Endothelial cell (in vitro differentiated cells): ENCODE measurements at places on chromosomes 6 and 20.

GRCh38 chr6:5517796-5518195, 256.5 kb downstream of the FARS2 start:
- no peak for DNase-seq

DNA sequence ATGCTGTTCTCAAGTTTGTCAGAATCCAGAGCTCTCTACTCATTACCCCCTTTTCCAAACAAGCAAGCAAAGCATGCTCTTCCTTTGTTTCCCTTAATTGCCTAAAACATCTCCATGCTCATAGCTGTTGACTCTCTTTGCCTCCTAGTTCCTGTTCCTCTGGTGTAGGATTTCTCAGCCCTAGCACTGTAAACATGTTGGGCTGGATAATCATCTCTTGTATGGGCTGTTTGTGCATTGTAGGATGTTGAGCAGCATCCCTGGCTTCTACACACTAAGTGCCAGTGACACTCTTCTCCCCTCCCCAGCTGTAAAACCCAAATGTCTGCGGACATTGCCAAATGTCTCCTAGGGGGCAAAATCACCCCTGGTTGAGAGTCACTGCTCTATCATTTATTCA, 14.0 kb downstream of the PPARD start:
- DNase-seq: no peak

DNA sequence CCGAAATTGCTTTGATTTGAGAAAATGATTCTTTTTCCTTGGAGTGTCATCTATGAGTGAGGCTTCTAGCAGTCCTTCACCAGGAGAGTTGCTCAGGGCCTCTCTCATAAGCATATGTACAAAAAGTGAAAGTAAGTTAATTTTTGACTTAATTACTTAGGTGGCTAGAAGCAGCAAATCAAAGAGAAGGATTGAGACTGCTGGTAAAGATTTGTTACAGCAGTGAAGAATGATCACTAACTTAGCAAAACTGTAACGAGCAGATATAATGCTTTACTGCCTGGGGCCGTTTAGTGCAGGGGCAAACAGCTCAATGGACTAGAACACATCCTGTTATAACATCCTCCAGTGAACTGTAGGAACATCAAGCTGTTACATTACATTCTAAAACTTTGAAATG, 167.8 kb upstream of the RIPOR2 start:
- DNase-seq: no peak

DNA sequence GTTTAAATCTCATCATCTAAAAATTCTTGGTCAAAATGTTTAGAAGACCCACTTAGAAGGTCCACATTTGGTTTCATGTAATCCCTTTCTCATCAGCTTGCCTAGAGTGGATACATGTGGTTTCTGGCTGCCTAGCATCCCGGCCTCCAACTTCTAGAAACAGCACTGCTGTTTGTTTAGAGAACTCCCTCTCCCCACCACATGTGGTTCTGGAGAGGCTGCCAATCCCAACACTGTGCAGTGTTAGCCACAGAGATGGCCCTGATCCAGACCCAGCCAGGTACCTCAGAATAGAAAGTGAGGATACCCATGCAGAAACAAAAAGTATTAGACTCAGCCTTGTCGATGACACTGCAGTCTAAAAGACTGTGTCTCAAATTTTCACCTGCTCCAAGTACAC, 241.8 kb downstream of the BCKDHB start:
- no peak for DNase-seq

- no peak for DNase-seq
Measured at GRCh38 chr20:43778375-43778774, 51.6 kb upstream of the GTSF1L start.

DNA sequence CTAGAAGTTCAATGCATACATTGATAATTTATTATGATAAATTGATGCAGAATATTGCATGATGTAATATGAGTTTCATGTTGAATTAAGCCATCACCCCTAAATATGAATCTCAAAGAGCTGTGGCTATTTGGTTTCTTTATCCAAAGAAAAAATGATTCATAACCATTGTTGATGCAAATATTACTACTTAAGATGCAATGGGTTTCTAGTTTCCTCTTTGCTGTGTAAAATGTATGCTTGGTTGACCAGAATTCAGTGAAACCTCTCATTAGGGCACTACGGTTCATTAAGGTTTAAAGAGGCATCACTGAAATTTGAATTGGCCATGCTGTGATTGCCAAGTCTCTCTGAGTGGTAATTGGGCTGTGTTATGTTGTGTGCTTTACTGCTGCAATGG, 492.5 kb upstream of the FLRT3 start:
- no peak for DNase-seq

DNA sequence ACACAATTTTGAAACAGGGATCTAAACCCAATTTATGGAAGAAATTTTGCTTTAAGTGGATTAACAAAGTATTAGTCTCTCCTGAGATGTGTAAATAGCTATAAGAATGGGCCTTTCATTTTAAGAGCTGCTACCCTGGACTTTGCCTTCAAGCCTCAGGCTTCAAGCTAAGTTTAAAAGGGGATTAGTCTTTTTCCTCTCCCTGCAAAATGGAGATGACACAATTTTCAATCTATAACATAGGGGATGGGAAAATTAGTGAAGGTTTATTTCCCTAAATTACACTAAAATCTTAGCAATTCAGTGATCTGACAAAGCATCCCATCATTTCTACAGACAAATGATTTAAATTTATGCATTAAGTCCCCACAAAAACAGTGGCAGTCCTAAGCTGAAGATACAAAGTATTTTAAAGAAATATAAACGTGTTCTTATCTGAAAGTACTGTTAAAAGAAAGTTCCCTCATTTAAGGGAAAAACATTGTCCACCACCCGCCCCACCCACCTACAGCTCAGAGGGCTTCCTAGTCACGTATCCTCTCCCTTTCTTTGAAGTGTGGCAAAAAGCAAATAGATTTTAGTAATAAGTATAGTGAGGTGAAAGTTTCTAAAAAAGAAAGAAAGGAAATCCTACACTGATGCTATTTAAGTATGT, 14.5 kb downstream of the ARHGAP18 start:
- DNase-seq: no peak

DNA sequence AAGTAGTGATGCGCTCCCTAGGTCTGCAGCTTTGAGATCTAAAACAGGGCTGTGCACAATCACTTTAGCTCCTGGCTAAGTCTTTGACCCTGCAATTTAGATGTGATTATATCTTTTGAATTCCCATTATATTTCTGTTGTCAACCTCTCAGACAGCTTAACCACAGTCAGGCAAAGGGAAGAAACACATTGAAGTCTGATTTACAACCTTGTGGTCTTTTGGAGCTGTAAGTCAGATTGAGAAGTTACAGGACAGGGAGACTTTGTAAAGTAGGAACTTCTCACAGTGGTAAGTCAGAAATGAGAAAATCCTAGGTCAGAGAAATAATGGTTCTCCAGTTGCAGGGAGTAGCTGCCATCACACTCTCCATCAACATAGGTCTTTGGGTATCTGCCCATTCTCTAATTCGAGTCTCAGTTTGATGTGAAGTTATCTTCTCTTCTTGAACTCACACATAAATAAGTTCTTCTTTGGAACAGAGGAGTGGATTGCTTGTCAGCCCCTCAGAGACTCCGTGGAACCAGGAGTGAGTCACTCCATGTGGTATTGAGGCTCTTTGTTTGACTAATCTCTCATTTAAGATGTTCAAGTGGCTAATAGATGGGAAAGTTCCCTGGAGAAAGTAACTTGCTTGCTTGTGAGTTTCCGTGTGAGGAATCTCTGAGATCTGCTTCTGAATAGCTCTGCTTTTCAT, 35.0 kb upstream of the SGK1 start:
- DNase-seq: no peak

DNA sequence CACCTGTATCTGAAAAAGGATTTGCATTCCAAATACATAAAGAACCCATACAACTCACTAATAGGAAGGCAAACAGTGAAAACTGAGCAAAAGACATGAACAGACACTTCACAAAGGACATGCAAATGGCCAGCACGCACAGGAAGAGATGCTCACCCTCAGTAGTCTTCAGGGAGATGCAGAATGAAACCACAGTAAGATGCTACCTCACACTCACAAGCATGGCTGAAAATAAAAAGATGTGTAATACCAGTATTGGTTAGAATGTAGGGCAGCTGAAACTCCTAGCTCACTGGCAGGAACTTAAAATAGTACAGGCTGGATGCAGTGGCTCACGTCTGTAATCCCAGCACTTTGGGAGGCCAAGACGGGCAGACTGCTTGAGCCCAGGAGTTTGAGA, 64.6 kb downstream of the SNX5 start:
- no peak for DNase-seq

GRCh38 chr6:149729824-149730223, 11.9 kb upstream of the LATS1 start:
- DNase-seq: no peak

DNA sequence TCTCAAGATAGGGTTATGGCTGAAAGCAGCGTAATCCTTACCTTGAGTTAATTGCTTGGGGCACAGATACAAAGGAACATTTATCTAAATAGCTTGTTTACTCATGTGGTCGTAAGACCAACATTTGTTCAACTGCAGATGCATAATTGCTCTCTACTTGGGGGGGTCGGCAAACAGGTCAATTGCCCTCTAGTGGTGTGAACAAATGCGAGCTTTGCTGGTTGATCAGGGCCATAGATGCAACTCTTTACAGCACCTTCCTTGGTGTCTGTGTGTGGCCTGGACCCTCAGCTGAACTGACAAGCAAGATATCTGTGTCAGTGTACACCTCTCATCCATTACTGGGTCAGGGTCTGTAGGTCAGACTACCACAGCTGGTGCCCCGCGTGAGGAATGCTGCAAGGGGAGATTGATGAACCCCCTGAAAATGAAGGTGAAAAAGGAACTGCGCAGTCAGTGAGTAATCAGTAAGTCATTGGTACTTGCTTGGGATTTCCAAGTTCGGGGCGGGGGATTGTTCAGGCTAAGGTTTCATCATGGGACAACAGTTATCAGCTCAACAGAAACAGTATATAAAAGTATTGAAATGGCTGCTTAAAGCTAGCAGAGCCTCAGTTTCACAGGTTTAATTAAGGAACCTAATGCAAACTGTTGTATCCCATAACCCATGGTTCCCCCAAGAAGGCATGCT, 24.0 kb downstream of the HLA-DPA1 start:
- DNase-seq: no peak

DNA sequence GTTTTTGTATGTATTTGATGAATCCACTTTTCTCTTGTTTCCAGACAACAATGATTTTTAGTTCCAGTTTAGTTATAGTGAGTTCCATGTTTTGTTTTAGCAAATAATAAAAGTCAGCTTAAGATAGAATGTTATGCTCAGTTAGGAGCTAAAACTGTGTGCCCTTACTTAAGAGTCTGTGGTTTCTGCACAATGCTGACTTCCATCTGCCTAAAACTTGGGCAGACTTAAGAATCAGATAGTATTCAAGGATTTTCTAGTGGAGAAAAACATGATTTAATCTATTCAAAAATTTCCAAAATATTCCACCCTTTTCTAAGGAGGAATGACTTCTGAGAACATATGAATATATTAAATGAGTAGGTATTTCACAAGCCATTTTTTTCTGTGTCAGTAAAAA, 32.8 kb downstream of the LAMA4 start:
- DNase-seq: no peak

- no peak for DNase-seq
Measured at GRCh38 chr6:35044761-35045421, 96.2 kb downstream of the TCP11 start.

- DNase-seq: no peak
Measured at GRCh38 chr6:111664565-111665030, 58.9 kb upstream of the TRAF3IP2 start.
